ENCODE measurements at places on chromosomes 2 and 18.

- no peaks in the 10 kb centered on the region for H3K36me3 ChIP-seq
- no peak overlapping the region for H3K4me3 ChIP-seq
- no peaks in the 10 kb centered on the region for H3K27me3 ChIP-seq
- DNase-seq, result no peak
- H3K4me1 ChIP-seq, result no peaks in the 10 kb centered on the region
- no peak overlapping the region for H3K27ac ChIP-seq
Observed at GRCh38 chr2:217790681-217791392, 212.0 kb downstream of the TNS1 start.

DNA sequence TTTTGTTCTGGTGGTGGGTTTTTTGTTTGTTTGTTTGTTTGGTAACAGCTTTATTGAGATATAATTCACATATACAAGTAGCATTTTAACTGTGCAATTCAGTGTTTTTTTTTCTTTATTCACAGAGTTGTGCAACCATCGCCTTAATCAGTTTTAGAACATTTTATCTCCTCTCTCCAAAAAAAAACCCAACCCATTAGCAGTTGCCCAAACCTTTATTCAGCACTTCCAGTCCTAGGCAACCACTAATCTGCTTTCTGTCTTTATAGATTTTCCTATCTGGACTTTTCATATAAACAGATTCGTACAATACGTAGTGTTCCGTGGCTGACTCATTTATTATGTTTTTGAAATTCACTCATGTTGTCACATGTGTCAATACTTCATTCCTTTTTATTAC is 38.7 kb downstream of the CCDC138 start:
- no peaks in the 10 kb centered on the region for H3K4me1 ChIP-seq
- no peak overlapping the region for H3K27ac ChIP-seq
- no peak for DNase-seq
- H3K4me3 ChIP-seq, result no peak overlapping the region
- H3K27me3 ChIP-seq, result no peaks in the 10 kb centered on the region
- peaks cover 1% of the 10 kb centered on the region for H3K36me3 ChIP-seq

DNA sequence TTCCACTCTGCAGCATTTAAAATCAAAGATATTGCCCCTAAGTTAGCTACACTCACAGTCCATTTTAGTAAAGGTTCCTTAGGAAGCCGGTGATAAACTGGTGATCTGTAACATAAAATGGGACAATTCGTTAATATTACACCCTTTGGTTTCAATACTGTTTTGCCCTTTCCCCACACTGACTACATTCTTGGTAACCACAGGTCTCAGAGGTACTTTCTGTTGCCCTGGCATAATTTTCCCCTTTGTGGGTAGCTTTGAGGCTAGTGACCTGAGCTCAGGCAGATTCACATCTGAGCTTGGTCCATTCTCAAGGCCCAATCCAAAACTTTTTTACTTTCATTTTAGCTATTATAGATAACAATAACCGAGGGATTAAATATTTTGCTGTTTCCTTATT is 32.9 kb upstream of the CSRNP3 start:
- H3K27ac ChIP-seq, result no peak overlapping the region
- H3K36me3 ChIP-seq, result no peaks in the 10 kb centered on the region
- no peaks in the 10 kb centered on the region for H3K27me3 ChIP-seq
- no peak for DNase-seq
- no peak overlapping the region for H3K4me3 ChIP-seq

- DNase-seq, result no peak
- no peak overlapping the region for H3K4me3 ChIP-seq
- H3K27me3 ChIP-seq, result no peaks in the 10 kb centered on the region
- H3K4me1 ChIP-seq, result no peaks in the 10 kb centered on the region
- H3K36me3 ChIP-seq, result no peaks in the 10 kb centered on the region
Observed at GRCh38 chr18:50209311-50209710, 14.4 kb upstream of the MYO5B start.

DNA sequence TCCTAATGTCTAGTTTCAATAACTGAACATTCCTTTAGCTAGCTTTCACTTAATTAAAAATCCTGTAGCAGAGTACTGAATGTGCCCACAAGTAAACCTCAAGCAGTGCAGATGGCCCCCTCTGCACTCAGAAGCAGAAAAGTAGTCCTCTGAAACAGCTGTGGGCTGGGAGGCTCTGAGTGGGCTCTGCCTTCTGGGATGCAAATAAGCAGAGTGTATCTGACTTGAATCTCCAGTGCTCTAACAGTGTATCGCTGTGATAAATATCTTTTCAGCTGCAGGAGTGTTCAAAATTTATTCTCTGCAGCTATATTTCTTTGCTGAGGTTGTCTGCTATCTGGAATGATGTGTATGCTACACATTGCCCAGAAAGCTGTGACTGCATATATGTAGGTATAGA is 44.8 kb upstream of the SYT4 start:
- H3K27ac ChIP-seq, result no peak overlapping the region
- H3K4me3 ChIP-seq, result no peak overlapping the region
- no peaks in the 10 kb centered on the region for H3K36me3 ChIP-seq
- DNase-seq, result no peak

Measured in right lobe of liver (tissue), 6 donors.